ENCODE measurements at places on chromosomes 3 and 15.

DNA sequence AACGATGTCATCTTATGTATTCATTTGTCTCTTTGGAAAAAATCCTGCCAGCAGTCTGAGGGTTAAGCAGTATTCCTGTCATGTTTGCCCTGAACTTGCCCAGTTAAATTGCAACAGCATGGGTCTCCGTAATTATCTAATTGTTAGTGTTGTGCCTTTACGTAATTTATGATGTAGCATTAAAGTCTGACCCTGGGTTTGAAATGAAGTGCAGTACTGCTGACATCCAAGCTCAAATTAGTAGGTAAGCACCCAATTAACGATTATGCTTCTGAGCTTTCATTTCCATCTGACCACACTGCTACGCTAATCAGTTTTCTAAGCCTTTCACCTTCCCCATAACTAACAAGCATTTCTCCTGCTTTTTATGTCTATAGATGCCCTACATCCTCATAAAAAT lies 241.8 kb downstream of the ARRDC4 start:
- DNase-seq: no peak

DNA sequence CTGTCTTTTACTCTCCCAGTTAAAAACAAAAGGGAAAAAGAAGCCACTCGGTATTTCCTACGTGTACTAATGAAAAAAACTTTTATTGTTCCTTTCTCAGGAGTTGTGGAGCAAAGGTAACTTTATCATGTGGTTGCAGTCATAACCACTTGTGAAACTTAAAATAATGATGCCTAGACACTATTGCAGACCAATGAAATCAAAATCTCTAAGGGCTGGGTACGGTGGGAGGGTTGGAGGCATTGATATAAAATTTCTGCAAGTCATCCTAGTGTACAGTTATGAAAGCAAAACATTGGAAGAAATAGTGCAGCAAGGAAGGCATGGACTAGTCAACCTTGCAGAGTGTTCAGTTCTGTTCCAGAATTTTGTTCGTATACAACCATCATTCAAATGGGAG lies 808.8 kb downstream of the TUSC7 start:
- DNase-seq: no peak

DNA sequence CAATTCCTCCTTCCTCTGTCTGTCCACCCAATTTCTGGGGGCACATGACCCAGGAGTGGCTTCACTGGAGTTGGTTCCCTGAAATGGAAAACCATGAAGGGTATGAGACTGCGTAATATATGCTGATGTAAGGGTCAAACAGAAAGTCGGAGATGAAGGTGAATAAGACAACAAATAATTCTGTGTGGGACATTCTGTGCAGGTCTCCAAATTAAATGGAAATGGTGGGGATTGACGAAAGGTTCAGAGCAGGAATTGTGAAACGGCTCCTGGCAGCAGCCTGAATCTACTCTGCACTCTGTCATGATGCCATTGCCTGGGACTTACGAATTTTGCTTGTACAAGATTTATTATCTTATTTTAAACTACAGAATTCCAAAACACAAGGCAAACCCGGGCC lies 174.8 kb upstream of the RORA start:
- DNase-seq: no peak

- no peak for DNase-seq
Observed at GRCh38 chr15:57133127-57133968, 214.9 kb downstream of the TCF12 start.

GRCh38 chr3:34351882-34352777 lies 553.7 kb downstream of the PDCD6IP start:
- no peak for DNase-seq

GRCh38 chr15:38896647-38897046 lies 332.0 kb upstream of the RASGRP1 start:
- no peak for DNase-seq

DNA sequence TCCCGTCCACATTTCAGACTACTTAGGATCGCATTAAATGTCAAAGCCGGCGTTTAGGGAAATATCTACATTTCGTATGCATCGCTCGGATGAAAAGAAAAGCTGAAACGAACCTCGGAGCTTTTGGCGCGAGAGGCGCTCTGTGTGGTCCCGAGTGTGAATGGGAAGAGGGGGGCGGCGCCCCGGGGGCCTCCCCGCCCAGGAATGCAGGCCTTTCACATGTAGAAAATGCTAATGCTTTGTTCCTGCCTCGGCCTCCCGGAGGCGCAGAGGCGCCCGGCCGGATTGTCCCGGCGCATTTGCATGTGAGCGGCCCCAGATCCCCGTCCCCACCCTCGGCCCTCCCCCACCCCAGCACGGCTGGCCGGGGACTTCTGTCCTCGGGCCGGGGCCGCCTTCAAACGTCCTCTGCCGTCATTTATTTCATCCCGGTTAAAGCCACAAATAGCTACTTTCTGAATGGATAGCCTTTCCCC lies 37.0 kb upstream of the TRIM71 start:
- peak; percentile 56 for DNase-seq

DNA sequence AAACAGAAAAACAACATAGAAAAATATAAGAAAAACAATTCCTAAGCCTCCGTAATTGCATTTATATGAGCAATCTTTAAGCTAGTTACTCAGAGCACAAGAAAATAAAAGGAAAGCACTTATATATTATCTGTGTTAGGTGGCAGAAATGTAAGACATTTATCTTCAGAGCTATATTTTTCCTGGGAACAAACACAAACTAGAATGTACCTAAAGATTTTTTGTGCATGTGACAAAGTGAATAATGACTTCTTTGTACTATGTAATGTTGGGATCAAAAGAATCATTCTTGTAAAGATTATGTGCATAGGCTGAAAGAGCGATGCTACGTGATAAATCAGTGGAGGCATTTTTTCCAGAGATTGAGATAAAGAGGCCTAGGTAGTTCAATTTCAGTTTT lies 111.3 kb upstream of the GMNC start:
- no peak for DNase-seq

DNA sequence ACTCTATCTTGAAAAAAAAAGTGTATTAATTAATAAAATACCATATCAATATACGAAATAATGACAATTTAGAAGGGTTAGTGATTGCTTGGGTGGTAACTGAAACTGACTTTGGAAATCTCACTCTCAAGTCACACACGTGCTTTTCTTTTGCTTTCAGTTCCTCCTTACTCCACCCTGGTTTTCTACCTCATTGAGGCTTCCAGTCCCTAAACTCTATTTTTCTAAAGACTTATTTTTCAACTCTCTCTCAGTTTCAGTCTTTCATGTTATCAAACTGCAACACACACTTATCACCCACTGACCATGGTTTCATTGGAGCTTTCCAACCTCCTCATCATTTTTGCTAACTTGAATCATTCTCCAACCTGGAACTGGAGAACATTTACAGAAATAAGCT lies 23.5 kb downstream of the IL12A start:
- no peak for DNase-seq

DNA sequence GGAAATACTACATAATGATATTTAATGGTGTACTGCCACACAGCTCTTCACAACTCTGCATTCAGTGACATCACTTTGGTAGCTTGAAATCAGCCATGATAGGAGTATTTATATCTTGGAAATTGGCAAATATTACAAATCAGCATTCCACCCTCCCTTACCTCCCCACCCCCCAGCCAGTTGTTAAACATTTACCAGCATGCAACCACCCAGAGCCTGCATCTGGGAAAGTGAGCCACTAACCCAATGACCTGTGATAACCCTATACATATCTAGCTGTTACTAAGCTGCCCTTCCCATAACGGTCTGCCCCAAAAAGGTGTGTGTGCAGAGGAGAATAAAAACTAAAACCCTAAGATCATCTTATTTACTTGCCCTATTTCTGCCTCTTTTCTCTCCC lies 44.6 kb upstream of the SATB1 start:
- no peak for DNase-seq

- DNase-seq: no peak
Observed at GRCh38 chr3:36494461-36495109, 114.3 kb downstream of the STAC start.

DNA sequence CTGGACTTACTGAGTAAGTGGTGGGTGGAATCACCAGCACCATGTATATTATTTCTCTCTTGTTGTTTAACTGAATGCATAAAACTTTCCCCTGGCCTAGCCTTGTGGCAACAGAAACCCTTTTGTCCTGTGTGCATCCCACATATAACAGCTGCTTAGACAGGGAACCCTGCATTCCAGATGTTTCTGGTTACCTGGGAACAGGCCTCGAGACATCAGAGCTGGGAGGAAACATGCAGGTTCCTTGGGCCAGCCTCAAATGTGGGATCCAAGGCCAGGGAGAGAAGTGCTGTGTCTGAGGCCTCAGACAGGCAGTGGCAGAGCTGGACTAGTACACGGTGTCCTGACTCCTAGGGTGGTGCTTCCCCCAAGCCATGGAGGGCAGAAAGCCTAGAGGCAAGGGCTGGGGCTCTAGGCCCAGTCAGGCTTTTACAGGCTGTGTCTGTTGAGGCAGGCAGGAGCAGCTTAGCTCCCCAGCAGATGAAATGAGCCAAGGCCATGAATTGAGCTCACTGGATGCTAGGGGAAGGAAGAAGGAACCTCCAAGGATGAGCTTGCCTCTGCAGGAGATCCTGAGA lies 57.7 kb downstream of the ITGA11 start:
- DNase-seq: no peak

DNA sequence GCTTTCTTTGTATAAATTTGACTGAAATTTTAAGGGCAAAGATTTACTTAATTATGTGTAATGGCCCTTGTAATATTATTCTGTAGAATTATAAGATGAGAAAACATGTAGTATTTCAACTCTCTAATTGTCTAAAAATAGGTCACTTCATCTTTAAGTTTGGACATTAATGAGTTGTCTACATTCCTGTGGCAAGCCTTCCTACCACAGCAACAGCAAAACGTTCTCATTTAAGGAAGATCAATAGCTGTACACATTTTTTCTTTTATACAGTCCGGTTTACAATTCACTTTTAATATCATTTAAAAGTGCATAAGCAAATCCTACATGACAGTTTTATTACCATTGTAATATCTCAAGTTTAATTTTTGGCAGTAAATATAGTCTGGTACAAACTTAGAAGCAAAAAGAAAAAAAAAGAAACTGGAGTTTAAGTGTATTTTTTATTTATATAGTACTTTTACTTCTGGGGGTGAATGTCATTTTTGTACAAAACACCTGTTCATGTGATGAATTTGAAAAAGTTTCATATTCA lies 501.8 kb downstream of the ZPLD1 start:
- no peak for DNase-seq

GRCh38 chr15:64622410-64623260 lies 152.8 kb downstream of the RBPMS2 start:
- no peak for DNase-seq

GRCh38 chr3:127114337-127115070 lies 78.4 kb upstream of the PRR23E start:
- no peak for DNase-seq

- no peak for DNase-seq
Observed at GRCh38 chr3:31307131-31307785, 225.5 kb upstream of the STT3B start.

- no peak for DNase-seq
Observed at GRCh38 chr15:34883633-34884032, 85.9 kb downstream of the AQR start.

- DNase-seq: no peak
Observed at GRCh38 chr15:74343127-74343796, 24.2 kb downstream of the CYP11A1 start.

- peak; percentile 43 for DNase-seq
Observed at GRCh38 chr3:172669021-172669420, 41.8 kb downstream of the NCEH1 start.

DNA sequence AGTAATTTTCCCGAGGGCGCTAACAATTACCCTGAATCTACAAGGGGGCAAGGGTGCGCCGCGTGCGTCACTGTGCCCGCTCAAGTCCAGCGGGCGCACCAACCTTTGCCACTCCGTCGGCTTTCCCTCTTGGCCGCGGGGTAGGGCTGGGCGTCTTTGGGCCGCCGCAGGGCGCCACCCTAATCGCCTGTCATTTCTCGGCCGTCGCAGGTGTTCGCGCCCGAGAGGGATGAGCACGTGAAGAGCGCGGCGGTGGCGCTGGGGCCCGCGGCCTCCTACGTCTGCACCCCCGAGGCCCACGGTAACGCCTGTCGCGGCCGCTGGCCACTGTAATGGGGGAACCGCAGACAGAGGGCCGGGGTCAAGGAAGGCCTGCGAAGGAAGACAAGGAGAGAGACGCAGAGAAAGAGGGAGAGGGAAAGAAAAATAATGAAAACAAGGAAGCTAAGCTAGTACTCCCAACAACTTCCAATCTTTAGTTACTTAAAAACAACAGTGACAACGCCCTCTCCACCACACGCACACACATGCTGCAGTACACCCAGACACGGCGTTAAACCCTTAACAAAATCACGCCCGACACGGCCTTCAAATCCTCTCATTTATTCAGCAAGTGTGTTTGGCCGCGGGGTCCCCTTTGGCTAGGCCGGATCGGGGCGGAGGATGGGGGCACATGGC lies 3.8 kb downstream of the SKOR1 start:
- no peak for DNase-seq

DNA sequence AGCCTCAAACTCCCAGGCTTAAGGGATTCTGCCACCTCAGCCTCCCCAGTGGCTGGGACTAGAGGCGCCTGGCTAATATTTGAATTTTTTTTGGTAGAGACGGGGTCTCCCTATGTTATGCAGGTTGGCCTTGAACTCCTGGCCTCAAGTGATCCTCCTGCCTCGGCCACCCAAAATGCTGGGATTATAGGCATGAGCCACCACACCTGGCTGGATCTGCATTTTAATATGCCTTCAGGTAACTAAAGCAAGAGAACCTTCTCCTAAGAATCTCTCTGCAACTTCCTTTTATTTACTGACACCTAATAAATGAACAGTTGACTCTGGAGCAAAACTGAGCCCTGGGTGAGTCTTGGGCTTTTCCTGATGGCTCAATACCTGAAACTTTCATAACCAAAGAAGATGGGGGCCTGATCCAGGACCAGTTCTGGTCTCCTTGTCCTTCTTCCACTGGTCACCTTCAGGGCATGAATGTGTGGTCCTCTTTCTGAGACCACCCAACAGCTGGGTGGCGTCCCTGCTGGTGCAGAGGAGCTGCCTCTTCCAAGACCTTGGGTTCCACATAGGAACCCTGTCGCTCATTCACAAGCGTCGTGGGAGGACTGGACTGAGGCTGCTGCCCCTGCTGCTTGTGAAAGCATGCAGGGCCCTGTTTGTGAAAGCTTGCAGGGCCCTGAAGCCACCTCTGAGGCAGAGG lies 28.2 kb downstream of the CCR9 start:
- DNase-seq: no peak

Data from Right ventricle myocardium superior (tissue), 1 donor.